ENCODE measurements at places on chromosomes 13 and 19. TPM values are rescaled to one million over a fixed set of nuclear protein-coding genes. Genes with fewer than 3 reads are reported as not detected.

CRYL1 gene
- total RNA-seq: 4.8 TPM

SCEL gene
- total RNA-seq: not detected

ARRDC5 gene
- total RNA-seq: not detected

ARL11 gene
- total RNA-seq: 1.4 TPM

KCNJ14 gene
- 0.95 TPM for total RNA-seq

DNA sequence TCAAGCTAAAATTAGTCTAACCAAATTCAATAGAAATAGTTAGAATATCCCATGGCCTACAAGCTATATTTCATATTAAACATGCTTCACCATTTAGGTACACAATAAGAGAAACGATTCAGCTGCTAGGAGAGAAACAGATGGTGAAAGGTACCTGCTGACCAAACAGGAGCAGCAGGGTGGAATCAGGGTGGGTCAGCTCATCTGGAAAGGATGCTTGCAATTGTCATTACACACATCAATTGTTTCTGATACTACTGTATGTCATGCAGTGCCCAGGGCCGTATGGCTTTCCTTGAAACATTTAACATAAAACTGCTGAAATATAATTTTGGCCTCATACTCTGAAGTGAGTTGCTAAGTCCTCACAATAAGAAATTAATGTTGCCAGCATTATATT lies 776.0 kb downstream of the DACH1 start:
- no peak for DNase-seq

DNA sequence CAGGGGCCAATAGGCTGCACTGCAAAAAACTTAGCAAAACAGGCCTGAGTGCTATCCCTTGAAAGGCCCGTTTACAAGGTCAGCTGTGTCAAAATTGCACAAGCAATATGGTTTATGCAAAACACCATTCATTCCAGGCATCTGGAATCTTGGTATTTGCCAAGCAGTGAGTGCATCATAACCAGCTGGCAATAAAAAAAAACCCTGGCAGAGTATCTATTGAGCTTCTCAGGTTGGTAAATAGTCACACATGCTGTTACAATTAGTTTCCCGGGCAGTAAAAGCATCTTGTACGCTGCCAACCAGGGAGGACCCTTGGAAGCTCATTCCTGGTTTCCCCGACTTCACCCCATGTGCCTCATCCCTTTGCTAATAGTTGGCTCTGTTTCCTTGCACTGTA lies 21.3 kb downstream of the ZNF77 start:
- no peak for DNase-seq

GRCh38 chr13:114132419-114133121 lies at the start of gene RASA3:
TSS of gene RASA3 (minus strand) at chr13:114132623. CDS start at chr13:114132489, 134 bp downstream.
- peak; percentile 83 for DNase-seq

- no peak for DNase-seq
Measured at GRCh38 chr19:58374200-58374599, 6.6 kb downstream of the ZNF837 start.

DNA sequence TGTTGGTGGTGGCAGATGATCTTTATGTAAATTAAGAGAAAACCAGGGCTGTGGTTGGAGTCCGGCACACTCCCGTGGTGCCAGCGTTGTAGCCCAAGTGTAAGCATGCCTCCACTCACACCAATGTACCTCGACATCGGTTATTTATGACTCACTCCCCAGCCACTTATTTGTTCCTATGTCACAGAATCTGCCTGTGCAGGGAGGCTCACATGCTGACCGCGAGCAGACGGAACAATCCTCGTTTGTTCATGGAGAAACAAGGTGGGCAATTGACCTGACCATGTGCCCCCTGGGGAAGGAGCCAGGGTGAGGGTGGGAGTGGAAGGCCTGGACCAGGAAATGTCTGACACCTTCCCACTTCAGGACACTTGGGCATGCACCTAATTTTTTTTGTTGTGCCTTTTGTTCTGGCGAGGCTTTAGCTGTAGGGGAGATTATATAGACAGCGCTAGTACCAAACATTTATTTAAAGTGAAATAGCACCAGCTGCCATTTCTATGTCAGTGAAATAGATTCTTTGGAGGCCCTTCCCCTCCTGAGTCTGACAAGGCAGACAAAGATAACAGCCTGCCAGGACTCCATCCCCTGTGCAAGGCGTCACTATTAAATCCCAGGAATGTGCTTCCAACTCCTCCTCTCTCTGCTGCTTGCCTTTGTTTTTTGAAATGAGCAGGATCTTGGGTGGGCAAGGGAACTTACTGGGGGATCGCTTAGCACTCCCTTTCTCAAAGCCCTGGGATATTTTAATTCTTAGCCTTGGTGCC lies 394.2 kb downstream of the FGF9 start:
- DNase-seq: no peak

DNA sequence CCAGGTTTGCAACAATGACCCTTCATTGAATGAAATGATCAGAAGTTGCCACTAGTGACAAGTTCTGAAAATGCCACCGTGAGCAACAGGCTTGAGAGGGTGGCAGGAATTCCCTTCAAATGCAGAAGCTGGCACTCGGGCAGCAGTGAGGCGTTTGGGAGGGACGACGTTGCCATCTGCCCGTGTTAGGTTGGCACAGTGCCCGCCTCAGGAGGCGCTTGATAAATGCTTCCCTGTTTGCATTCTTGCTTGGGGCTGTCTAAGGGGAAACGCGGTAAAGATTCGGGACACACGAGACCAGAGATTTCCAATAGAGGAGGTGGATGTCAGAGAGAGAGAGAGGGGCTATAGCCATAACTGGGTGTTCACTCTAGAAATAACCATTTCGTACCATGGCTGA lies 101.9 kb downstream of the TEX29 start:
- no peak for DNase-seq

GRCh38 chr13:49292742-49293486 lies 45.2 kb downstream of the CDADC1 start:
- no peak for DNase-seq

GRCh38 chr19:12784871-12785430 lies 6.3 kb upstream of the JUNB start:
- no peak for DNase-seq

DNA sequence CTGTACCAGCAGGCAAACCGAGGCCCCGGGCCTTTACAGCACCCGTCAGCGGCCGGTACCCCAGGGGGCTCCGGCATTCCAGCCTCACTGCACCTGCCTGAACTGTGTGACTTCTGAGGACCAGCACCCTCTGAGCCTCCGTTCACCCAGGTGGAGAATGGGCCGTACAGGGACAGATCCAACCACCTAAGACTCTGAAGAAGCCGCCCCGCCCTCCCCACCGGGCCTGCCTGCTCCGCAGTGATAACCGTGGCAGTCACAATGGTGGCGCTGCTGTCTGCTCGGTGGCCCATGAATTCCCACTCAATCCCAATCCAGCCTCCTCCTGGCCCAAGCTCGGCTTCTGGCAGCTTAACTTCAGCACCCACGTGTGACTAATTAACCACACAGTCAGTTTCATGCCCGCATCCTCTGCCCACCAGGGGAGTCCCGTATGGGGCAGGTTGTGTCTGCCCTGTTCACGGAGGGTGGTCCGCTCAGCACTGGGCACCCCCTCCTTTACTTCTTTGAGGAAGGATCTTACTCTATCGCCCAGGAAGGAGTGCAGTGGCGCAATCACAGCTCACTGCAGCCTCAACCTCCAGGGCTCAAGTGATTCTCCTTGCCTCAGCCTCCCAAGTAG lies 3.4 kb downstream of the TCF3 start:
- no peak for DNase-seq

DNA sequence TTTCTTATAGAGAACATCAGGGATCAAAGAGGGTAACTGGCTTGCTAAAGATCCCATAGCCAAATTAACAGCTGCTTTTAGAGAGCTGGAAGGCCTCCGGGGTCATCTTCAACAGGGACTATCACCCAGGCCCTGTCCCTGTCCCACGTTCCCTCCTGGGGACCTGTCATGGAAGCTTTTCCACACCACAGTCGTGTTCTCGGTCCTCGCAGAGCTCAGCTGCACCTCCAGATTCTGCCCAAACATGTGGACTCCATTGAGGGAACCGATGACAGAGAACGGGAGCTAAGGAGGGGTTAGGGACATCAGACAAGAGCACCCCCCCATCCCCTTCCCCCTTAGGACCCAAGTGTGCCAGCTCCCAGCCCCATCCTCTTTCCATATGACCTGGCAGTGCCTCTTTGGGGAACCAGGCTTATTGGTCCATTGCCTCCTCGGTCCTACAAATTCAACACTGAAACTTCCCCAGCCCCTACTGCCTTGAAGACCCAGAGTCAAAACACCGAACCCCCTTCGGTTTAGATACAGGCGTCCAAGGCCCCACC lies 568 bp downstream of the FUZ start:
- DNase-seq: no peak

Data from endothelial cell (in vitro differentiated cells).